ENCODE measurements at places on chromosomes 5 and 9.
A peak's percentile ranks its signal among the peaks of the same experiment; 100 is the strongest.

DNA sequence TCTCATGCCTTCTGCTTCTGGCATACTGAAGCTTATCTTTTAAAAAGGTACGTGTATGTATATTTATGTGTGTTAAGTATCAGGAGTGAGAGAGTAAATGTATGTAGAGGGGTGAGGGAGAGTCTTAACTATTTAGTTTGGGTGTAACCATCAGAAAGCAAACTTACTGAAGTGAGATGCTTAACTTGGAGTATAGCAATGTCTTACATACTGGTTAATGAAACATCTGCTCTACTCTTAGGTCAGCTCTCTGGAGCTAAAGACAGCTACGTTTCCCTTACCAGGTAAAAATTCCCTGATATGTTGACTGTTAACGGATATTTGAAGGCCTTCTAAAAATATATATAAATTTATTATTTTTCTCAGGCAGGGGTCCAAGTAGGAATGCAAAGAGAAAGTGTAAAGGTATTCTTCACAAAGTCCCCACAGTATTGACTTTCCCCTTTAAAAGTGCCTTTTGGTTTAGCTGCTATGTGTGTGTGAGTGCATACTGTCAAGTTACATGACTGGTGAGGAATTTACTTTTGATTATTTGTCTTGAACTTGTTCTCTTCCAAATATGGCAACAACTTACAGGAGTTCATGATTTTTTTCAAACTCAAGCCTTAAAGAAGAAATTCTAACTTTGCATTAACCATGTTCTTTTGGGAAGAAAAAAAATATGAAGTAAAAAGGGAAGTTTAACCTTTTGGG lies 12.3 kb upstream of the C5orf24 start:
- DNase-seq = no peak

DNA sequence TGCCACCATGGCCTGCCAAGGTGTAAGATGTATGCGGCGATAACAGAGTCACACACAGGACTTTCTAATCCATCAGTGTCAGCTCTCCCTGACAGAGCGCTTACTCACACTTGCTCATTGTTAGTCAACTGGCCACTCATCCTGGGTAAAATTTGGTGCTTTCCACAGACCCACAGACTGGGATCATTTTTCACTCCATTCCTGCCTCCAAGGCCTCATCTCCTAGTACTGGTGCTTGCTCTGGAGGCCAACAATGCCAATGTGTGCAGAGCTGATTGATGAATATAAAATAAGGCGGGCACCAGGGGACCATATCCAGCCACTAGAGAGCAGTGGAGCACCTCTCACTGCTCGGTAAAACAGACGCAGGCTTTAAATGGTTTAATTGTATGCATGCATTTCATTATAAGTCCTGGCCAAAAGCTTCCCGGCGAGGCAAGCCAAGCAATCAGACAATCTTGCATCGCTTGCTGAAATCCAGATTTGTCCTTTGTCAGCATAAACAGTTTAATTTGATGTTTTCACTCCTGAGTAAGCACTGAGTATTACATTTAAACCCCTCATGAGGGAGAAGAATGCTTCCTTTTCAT lies 22.3 kb downstream of the PSMB7 start:
- no peak for DNase-seq

DNA sequence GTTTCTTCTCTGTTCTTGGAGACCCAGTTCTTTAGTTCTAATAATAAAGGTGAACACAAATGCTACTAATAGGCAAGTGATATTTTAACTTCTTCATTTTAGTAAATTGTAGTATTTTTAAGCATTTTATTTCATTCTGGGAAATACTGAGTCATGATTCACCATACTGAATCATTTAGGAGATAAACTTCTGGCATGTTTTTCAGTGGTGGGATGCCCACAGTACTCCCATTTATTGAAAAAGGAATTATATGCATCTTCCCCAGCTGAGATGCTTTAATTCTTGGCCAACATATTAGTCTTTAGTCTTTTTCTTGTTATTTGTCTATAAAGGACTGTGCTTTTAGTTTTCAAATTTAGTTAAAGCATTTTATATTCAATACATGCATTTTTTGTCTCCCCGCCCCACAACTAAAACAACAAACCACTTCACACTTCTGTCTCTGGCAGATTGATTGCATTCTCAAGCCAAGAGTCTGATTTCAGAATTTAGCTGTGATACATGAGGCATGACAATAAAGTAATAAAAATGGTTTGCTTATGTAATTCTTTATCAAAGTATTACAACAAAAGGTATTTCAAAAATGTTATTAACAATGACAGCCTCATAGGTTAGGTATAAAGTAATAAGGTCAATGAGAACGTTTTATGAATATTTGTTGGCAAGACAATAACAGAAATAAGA lies 125.2 kb upstream of the CDH18 start:
- no peak for DNase-seq

GRCh38 chr5:168920019-168920810 lies 341.0 kb upstream of the PANK3 start:
- no peak for DNase-seq

DNA sequence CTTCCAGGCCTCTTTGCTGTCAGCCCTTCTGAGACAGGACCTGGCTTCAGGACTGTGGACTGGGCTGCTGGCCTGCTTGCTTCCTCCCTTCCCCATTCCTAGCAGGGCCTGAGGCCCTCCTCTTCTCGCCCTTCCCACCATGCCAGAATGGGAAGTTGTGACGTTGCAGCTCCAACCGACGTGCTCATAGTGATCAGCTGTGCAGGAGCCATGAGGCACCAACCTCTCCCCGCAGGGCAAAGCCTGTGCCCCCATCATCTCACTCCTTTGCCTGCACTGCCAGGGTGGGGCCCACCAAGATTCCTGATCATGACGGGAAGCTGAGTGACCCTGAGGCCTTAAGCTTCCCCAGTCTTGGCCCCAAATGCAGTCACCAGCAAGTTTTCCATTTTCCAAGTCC lies 45.1 kb upstream of the GARNL3 start:
- DNase-seq = no peak

- no peak for DNase-seq
These were observed 32.7 kb upstream of the TXNDC8 start for GRCh38 chr9:110370315-110370714.

- no peak for DNase-seq
These were observed 474.2 kb upstream of the FTMT start for GRCh38 chr5:121377461-121377860.

- no peak for DNase-seq
These were observed 24.4 kb downstream of the ZCCHC7 start for GRCh38 chr9:37144762-37145161.

- no peak for DNase-seq
These were observed 153.5 kb downstream of the SEMA6A start for GRCh38 chr5:116421080-116421629.

- no peak for DNase-seq
These were observed 42.9 kb downstream of the RNF145 start for GRCh38 chr5:159166416-159166815.

- peak; percentile 70 for DNase-seq
These were observed 605.7 kb downstream of the RAB3C start for GRCh38 chr5:59188419-59189225.

GRCh38 chr5:63916786-63917185 lies 45.5 kb downstream of the HTR1A start:
- DNase-seq = no peak

DNA sequence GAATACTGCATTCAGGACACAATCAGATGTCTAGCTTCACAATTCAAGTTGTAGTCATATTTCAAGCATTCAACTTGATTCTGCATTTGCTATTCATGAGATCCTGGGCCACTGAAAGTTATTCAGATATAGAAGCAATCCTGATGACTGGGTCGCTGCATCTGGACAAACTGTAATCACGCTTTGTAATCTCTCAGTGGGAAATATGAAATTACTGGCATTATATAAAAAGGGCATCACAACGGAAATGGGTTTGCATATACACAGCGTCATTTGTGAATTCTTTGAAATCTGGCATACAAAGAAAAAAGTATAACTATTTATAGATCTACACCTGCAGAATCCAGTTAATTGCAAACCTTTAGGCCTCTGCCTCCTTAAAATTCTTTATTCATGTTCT lies 102.2 kb downstream of the PARP8 start:
- no peak for DNase-seq

GRCh38 chr5:180133971-180134508 lies 62.5 kb upstream of the RNF130 start:
- no peak for DNase-seq

DNA sequence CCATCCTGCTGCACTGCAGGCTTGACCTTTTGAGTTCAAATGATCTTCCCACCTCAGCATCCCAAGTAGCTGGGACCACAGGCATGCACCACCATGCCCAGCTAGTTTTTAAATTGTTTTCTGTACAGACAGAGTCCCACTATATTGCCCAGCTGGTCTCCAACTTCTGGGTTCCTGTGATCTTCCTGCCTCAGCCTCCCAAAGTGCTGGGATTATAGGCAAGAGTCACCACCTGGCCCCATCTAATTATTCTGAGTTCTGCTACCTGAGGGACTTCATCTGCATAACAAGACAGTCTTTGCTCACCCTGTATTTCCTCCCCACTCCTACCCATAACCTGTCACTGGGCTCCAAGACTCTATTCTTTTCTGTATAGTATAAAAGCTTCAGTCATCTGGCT lies 54.6 kb upstream of the CEMIP2 start:
- no peak for DNase-seq

- no peak for DNase-seq
These were observed 140.8 kb downstream of the CAMK4 start for GRCh38 chr5:111364992-111365391.

GRCh38 chr5:168334280-168334679 lies 42.8 kb downstream of the WWC1 start:
- DNase-seq = no peak

- DNase-seq = no peak
These were observed 76.2 kb upstream of the NEURL1B start for GRCh38 chr5:172564883-172565282.

DNA sequence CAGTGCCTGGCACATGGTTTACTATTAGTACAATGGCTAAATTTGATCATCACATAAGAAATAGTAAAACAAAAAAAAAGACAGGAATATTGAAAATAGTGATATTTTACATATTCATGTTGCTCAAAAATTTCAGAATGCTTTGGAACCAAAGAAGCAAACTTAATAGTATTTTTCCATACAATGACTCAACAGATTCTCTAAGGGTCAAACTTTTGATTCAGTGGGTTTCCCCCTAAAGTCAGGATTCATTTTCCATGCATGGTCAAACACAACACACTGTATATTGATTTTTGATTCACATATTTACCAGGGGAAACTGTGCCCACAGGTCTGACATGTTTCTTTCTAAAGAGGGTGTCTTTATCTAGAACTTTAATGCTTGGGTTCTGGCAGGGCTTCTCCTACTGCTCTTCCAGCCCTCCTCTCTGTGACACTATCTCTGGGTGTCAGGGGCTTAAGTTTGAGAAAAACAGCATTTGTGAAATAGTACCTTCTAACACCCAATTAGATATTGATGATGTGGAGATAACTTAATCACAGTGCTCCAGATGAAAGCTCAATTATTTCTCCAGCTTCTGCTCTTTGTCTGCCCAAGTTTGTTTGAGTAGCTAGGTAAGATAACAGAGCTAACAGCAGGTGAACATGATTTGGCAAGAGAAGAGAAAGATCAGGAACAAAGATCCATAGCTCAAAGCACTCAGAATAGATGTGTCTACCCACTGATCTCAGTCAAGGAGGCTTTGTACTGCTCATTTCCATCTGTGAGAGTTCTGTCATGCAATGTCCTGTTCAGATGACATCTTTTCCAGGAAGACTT lies 35.5 kb upstream of the ELL2 start:
- no peak for DNase-seq

GRCh38 chr5:144275329-144275728 lies 104.7 kb downstream of the KCTD16 start:
- no peak for DNase-seq

GRCh38 chr9:133002147-133003070 lies 23.9 kb downstream of the GFI1B start:
- no peak for DNase-seq

DNA sequence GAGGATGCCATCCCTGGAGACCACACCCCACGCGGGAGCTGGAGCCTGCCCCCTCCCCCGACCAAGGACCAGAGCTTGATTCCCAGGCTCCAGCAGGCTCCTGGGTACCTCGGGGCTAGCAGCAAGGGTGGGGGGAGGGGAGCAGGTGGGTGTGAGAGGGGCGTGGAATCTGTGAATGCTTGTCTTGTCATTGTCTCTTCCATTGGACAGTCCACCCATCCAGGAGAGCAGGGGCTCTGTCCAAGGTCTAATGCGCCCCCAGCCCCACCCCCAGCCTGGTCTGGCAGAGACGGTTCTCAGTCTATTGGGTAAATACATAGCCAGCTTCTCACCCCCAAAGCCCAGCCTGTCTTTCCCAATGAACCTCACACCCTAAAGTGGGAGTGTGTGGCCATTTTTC lies 22.8 kb downstream of the URM1 start:
- no peak for DNase-seq

DNA sequence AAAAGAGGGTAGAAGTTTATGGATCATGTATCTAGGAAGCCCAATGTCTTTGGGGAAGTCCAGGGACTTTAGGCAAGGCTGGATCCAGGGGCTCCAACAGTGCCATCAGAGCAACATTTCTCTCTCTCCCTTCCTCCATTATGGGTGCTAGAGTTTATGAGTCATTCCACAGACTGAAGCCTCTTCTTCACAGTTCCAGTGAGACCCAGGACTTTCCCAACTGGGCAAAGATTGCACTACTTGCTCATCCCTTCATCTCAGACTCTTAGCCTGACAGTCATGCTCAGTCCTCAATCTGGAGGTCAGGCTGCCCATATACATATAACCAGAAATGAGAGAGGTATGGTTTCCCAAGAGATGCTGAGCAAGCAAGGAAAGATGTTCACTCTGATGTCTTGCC lies 110.7 kb downstream of the FEM1C start:
- no peak for DNase-seq

- DNase-seq = no peak
These were observed 10.8 kb downstream of the KLF9 start for GRCh38 chr9:70403618-70404025.

- DNase-seq = no peak
These were observed 30.8 kb downstream of the SMIM3 start for GRCh38 chr5:150809363-150809762.

DNA sequence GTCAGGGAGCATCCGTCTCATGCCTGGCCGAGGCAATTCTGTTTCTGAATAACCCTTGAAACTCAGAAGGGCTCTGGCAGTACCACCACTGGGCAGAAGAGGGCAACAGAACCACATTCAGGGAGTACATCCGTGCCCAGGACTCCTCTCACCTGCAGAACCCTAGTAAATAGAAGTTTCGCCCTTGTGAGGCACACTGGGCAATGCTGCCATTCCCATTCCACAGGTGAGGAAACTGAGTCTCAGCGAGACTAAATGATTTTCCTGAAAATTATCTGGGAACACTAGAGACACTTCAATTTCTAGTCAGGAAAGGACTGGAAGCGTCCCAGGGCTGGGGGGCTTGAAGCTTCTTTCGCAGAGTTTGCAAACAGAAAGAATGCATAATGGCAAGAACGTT lies 74.7 kb downstream of the FGF1 start:
- DNase-seq = peak; percentile 51

DNA sequence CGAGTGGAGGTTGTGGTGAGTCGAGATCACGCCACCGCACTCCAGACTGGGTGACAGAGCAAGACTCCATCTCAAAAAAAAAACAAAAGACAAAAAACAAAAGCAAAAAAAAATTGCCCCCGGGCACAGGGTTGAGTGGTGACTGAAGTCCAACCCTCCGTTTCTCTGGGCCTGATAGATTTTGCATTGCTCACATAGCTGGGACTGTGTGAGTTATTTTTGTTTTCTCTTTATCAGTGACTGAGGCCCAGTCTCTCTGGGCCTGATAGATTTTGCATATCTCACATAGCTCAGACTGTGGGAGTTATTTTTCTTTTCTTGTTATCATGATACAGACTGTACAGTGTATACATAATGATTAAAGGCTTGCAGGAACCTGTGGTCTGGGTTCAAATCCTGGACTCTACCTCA lies 2.6 kb upstream of the SLC28A3 start:
- no peak for DNase-seq

Data from CD4-positive, alpha-beta T cell treated with Interleukin-15 for 4 hours (primary cell).